Left colon (tissue), 2 donors: ENCODE measurements at places on chromosomes 11 and 22.

DNA sequence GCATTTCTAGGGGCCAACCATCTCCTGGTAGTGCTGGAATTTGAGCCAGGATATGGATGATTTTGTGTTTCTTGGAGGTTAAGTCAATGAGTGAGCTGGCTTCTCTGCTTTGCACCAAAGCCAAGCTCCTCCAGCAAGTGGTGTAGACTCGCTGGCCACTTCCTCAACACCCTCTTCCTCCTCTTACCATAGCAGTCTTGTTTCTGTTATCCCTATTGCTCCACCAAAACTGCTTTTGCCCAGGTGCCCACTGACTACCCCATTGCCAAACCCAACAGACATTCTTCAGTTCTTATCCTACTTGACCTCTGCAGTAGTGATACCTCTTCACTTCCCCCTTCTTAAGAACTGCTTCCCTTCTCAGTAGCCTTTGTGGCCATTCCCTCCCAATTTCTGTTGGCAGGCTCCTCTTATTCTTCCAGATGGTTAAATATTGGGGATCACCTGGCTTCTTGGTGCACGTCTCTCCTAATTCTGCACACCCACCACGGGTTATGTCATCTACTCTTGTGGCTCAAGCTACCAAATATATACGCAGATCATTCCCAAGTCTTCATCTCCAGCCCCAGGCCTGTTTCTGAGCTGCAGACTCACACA, 7.0 kb upstream of the PRG2 start:
- DNase-seq: no peak

DNA sequence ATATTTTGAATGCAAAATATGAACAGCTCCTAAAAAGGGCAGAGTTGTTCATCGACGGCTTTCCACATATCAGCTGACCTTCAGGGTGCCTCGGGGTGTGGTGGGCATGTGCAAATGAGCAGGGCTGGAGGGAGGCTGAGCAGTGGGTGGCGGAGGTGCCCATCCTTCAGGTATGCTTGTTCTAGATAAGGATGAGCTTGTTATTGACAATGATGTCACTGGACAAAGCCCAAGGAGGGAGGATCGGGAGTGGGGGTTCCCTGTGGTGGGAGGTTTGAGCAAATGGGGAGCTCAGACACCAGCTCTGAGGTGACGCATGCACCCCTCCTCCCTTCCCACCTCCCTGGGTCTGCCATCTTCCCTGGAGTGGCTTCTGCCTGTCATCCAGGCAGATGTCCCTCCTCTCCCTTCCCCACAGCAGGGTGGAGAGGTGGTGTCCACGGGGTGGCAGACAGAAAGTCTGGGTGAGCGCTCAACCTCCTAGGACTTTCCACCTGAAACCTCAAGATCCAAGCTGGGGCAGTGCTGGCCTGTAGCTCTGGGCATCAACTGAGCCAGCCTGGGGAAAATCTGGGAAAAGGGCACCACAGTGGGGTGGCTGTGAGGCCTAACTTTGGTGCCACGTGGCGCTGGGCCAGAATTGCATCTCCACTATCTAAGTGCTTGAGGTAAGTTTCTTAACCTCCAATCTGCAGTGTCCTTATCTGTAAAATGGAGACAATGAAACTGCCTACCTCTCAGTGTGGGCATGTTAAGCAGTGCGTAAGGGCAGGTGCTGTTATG, 106.3 kb upstream of the THY1 start:
- DNase-seq: no peak

DNA sequence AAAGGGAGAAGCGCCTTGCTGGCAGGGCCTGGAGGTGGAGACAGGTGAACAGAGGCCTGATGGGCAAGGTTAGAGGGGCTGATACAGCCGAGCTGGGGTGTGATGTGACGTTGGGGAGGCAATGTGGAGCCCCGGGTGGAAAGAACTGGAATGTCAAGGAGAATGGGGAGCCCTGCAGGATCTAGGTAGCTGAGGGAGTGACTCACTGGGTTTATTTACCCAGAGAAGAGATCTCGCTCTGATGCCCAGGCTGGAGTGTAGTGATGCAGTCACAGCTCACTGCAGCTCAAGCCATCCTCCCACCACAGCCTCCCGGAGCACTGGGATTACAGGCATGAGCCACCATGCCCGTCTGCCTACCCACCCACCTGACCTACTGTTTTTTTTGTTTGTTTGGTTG, 1.9 kb upstream of the CYB5R3 start:
- no peak for DNase-seq

DNA sequence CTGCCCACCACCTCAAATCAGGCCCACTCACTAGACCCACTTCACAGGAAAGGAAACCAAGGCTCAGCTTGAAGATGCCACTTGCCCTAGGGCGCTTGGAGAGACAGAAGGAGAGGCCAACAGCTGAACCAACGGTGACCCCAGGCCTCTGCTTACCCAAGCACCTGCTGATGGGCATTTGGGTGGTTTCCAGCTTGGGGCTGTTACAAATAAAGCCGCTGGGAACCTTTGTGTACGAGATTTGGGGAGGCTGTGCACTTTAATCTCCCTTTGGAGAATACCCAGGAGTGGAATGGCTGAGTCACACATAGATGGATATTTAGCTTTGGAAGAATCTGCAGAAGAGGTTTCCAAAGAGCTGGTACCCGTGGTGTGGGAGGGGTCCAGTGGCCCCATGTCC, 50.9 kb upstream of the LINC01488 start:
- no peak for DNase-seq
